ENCODE measurements at places on chromosomes 5 and 9.

DNA sequence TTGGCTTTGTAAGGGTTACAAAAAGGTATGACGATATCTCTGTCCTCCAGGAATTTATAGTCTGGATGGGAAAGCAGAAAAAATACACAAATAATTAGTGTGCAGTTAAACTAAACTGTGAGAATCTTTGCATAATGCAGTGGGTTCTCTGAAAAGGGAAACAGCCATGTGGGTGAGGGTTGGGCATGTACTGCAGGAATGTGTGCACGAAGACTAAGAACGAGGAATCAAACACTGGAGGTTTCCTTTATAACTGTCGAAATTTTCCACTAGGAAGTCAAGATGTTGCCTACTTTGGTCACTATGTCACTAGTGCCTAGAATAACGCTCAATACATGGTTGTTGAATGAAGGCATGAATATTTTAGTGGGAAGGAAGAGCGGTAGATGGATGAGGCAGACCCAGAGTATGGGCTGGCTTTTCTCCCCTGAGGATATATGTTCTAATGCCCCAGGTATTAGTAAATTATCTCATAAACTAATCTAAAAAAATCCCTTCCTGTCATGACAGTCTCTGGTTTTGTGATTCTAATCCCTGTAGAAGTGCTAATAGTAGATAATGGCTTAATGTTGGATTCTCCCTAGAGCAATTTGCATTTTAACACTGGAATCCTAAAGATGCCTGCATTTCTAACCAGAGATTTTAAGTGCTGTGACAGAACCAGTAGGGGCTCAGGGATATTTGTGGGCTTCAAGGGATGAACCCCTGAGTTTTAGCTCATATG, 227.3 kb downstream of the NMUR2 start:
- no peak for DNase-seq

GRCh38 chr5:112109331-112110007, 309.6 kb downstream of the EPB41L4A start:
- no peak for DNase-seq

DNA sequence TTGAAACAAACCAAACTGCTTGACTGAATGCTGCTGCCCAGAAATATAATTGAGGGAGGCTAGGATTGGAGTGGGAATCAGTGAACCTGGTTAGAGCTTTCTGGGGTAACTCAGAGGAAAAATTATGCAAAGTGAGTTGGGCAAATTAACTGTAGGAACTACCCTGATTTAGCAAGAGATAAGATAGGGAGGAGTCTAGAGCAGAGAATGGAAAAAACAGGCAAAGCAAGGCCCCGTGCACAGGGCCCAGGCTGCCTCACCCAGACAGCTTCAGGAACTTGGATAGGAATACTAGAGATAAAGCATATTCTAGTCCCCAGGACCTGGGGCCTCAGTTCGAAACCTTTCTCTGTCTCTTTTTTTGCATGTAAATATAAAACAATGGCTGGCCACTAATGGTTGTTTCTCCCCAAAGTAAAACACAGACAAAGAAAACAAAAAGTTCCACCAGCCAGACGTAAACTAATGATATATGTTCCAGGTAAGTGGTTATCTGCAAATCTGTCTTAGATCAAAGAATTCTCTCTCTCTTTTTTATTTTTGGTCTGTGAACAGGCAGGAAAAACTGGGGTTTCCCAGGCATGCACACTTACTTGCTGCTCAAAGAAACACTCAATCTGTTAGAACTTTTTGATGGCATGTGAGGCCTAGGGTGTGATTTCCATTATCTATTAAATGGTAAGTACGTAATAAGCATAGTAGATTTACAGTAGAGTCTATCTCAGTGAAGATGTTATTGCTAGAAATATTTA, 168.1 kb upstream of the MAP3K1 start:
- no peak for DNase-seq

- no peak for DNase-seq
Measured at GRCh38 chr5:71564895-71565294, 22.2 kb upstream of the MCCC2 start.

- no peak for DNase-seq
Measured at GRCh38 chr5:94209774-94210355, 408.5 kb downstream of the KIAA0825 start.

Measured in NCI-H1436 (cell line).